ENCODE measurements at places on chromosomes 12 and 14.

DNA sequence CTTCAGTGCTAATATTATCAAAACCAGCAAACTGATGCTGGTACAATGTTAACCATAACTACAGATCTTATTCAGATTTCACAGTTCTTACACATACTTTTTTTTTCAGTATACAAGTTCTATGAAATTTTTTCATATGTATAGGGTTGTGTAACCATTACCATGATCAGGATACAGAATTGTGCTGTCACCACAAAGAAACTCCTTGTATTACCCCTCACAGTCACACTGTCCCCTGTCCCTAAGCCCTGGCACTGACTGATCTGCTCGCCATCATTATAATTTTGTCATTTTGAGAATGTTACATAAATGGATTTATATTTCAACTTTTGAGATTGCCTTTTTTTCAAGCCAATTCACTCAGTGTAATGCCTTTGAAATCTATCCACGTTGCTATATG, 21.3 kb upstream of the NFKBIA start:
- DNase-seq = no peak

DNA sequence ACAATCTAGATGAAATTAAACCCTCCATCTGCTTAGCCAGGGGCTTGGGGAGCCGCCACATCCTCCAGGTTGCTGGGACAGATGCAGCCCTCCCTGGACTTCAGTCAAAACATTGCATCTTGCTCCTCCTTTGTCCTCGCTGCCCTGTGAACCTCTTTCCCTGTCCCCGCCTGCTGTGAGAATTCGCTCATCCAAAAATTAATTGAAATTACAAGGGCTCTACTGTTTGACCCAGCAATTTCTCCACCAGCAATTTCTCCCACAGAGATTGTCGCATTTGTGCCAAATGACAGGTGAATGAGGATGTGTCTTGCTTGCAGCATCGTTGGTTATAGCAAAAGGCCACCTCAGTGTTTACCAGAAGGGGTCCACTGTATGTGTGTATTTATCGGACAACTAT, 5.0 kb upstream of the POP5 start:
- DNase-seq = no peak

DNA sequence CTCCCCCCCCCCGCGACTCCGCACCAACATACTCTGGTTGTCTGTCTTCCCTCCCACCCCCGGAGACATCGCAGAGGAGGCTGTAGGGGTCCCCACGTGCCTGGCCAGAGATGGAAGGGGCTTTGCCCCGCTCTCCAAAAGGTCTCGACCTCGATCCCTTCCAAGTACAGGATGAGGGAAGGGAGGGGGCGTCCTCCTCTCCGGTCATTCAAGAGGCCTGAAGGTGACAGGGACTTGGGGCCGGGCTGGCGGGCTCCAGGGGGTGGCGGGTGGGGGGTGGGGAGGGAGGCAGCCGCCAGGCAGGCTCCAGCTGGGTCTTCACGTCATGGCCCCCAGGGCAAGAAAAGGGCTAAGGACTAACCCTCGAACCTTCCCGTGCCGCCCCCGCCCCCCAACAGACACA, 15.1 kb downstream of the TBX3 start:
- no peak for DNase-seq

- DNase-seq = no peak
Observed at GRCh38 chr12:108782971-108783370, 51.7 kb upstream of the CORO1C start.

- DNase-seq = no peak
Observed at GRCh38 chr14:42517806-42518500, 911.3 kb downstream of the LRFN5 start.

DNA sequence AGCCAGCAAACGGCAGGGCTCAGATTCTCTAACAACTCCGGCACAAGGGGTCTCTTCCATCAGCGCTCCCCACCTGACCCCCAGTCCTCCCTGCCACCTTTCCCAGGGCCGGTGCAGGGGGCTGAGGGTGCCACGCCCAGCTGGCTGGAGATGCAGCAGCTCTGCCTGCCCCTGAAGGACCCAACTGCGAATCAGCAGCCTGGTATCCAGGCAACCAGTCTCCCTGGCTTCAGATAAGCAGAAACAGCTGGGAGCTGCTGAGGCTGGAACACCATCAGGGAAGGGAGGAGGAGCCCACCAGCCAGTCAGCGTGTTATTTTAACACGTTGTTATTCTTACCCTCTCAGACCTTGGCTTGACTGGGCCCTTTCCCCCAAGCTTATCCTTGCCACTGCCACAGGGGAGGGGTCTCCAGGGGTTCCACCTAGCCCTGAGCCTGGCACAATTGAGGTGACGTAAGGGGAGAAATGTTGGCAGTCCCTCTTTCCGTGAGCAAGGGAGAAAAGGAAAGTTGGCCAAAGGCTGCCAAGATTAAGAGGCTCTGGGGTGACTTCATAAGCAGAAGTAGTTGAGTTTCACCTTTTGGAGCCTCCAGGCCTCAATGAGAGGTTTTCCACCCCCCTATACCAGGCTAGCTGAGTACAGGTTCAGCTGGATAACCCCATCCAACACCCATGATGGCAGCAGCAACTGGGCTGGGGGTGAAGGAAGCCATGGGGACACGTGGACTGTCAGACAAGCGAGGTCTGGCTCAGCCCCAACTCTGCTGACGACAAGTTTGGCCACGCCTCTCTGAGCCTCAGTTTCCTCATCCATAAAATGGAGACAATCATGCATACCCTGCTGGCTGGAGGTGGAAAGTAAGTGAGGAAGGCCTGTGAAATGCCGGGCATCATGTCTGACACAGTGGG, 91.1 kb downstream of the IRF2BPL start:
- DNase-seq = no peak

GRCh38 chr14:33940561-33941011, 10.3 kb downstream of the EGLN3 start:
- DNase-seq = no peak

DNA sequence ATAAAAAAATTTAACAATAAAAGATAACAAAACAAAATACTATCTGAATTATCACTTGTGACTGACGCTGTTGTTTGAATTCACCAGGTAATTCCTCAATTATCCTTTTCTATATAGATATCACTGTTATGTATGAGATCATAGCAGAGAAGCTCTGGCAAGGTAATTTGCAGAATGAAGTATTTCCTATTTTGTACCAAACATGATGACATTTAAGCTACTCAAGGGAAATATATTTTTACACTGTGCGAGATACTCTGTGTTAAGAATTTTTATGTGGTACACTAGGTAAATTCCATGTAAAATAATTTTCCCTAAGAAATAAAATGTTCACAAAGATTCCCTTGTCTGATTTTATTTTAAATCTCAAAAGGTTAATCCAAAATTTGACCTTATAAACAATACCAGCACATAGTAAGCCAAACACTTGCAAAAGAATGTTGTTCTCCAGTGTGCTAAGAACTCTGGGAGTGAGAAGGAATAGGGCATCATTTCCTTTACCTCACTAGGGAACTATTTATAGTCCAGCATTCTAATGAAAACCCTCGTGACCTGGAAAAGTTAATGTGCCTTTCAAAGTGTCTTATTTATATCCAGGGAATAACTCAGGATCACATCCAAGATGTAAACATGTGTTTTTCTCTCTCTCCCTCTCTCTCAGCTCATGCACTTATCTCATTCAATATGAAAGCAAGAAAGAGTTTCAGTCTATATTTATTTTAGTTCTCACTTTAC, 115.2 kb upstream of the RAP1B start:
- no peak for DNase-seq

DNA sequence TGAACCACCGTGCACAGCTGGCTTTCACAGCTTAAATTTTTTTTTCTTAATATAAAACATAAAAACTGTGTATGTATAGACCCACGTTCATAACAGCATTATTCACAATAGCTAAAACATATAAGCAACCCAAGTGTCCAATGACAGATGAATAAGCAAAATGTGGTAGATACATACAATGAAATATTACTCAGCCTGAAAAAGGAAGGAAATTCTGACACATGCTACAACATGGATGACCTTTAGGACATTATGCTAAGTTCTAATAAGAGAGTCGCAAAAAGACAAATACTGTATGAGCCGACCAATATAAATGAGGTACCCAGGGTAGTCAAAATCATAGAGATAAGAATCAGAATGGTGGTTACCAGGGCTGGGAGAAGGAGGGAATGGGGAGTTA, 13.8 kb upstream of the YY1 start:
- no peak for DNase-seq

DNA sequence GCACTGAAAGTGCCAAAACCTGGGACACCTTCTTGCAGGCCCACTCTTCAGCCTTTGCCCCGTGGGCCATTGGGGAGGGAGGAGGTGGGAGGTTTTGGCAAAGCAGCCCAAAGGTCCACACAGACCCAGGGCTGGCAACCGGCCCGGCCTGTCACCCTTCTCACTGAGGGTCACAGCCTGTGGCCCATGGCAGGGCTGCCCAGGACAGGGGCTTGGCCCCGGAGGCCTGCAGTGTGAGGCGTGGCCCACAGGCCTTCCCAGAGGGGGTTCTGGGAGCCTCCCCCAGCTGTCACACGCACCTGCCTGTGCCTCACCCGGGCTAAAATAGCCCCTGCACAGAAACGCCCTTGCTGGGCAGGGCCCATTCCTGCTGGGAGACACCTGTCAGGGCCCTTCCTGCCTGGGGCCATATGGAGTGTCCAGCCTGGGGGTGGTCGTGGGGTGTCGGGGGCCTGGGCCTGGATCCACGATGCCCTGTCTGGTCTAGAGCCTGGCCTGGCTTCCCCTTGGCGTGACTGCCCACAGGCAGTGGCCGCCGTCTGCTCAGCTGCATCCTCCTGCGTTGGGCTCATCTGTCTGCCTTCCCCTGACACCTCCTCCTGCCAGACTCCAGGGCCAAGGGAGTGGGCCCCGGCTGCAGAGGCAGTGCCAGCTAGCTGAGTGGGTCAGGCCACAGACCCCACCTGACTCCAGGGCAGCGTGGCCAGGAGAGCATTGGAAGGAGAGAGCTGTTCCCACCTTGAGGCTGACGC, 19.2 kb downstream of the PACS2 start:
- DNase-seq = no peak

DNA sequence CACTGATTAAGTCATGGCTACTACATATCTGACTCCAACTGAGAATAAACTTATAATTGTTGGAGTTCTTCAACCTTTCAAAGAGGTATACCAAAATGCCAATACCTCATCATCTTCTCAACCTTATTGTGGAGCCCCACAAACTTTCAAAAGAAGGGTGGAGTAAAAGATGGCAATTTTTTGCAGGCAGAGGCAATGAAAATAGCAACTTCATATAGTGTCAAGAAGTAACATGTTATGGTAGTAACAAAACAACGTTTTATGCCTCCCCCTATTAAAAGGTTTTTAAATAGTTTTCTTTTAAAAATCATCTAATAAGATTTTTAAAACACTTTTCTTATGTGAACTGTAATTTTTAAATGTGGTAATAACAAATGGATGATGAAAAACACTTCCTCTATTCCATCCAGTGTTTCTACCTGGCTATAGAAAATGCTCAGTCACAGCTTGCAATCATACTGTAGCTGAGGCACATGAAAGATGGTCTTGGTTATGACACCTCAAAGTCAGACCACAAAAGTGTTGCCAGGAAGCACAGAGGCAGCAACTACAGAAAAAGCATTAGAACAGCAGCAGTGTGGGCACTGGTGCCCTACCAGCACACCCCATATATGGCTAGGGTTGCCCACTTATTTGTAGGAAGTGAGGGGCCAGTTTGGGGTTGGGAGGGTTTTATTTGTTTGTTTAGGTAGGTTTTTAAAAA, 7.0 kb downstream of the PPP1R12A start:
- DNase-seq = peak; percentile 46

DNA sequence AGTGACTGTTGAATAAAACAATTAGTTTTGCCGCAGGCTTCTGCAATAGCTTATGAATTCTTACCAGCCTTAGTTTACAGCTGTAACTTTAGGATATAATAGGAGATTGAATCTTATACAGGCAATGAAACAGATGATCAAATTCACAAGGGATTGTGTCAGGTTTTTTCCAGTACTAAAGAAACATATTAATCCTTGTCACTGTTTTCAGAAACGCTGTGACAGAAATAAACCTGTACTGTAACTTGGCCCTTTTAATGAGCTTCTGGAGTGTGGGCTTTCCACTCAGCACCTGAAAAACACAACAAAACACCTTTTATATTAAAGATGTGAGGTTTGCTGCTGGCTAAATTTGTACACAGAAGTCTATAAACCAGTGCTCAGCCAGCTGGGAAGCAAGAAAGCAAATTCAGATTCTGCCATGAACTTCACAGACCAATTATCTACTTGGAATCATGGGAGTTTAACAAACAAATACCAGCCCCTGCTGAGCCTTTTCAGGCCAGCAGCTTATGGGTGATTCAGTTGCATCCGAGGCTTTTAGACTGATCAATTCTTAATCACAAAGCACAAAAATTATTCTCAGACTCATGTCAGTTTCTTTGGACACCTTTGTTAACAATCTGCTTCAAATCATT, 109.5 kb downstream of the FOXG1 start:
- no peak for DNase-seq

GRCh38 chr12:94717108-94717507, 66.8 kb upstream of the TMCC3 start:
- no peak for DNase-seq

GRCh38 chr12:66337381-66338010, 35.2 kb downstream of the HELB start:
- DNase-seq = no peak

- no peak for DNase-seq
Observed at GRCh38 chr12:121483949-121484348, 84.0 kb downstream of the RNF34 start.

DNA sequence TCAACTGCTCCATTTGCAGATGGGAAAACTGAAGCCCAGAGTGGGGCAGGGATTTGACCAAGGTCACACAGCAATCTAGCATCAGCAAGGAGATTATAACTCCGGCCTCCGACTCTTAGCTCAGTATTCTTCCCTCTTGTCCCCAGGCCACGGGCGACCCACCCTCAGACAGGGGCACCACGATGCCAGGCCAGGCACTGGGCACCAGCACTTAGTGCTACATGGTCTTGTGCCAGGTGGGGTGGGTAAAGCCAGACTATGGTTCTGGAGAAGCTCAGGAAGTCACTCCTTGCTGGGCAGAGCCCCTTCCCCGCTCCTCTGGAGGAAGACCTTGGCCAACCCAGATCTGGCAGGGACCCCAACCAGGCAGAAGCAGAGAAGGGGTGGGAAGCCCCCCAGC, 41.5 kb downstream of the SYNE3 start:
- no peak for DNase-seq

GRCh38 chr14:102853648-102854047, 68.8 kb upstream of the AMN start:
- no peak for DNase-seq

GRCh38 chr12:16844875-16845274, 238.9 kb upstream of the LMO3 start:
- no peak for DNase-seq

- DNase-seq = no peak
Observed at GRCh38 chr14:100620255-100621100, 33.3 kb upstream of the BEGAIN start.

GRCh38 chr12:25337916-25338315, 87.2 kb upstream of the KRAS start:
- DNase-seq = no peak
